ENCODE measurements at places on chromosomes 6 and 20.

DNA sequence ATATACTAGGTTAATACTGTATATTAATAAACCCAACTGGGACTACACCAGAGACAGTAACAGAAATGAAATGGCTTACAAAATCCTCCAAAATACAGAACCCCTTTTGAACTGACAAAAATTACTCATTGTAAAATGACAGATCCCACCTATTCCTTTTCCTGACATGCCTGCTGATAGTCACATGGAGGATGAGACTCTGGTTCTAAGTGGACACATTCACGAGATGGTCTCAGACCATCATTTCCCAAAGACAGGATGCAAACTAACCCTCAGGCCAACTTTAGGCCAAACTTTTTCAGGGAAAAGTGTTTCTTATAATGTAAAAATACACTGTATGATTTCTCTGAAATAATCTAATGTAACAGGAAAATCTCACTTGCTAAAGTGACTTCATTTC lies 22.5 kb downstream of the TBC1D7 start:
- DNase-seq = no peak

GRCh38 chr6:159163901-159164370 lies 5.3 kb upstream of the FNDC1 start:
- DNase-seq = no peak

DNA sequence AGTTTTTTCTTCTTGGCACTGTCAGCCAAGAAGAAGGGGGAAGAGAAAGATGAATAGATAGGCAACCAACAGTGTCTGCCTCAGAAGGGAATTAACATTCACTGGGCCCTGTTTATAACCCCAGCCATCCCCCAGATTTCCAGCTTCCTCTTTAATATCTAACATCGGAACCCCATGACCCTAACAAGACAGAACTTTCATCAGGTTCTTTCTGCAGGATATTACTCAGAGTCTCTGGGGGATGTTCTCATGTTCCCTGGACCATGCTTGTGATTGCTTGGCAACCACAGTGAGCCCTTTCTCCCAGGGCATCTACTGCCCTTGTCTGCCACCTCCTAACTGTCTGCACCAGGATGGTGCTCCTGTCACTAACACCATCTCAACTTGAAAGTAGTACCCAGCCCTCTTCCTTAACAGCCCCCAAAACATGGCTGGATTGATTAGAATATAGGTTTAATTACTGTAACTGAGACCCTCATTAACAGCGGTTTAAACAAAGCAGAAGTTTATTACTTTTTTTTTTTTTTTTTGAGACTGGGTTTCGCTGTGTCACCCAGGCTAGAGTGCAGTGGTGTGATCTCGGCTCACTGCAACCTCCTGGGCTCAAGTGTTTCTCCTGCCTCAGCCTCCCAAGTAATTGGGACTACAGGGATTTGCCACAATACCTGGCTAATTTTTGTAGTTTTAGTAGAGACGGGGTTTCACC lies 12.0 kb upstream of the PTPN1 start:
- no peak for DNase-seq

DNA sequence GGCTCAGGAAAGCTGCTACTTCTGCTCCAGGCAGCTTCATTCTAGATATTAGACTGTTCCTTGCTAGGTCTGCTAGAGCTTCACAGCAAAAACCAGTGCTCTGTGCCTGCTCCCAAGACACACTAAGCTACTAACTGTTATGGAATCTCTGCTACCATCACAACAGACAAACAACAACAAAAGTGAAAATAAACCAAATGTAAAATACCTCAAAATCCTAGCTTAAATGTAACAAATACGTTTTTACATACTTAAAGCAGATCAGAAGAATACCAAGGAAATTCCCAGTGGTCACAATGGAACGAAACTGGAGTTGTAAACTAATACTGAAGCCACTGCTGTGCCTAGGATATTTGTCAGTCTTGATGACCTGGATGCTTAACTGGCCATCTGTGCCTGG lies 84.6 kb upstream of the EZR start:
- DNase-seq = no peak

- no peak for DNase-seq
Observed at GRCh38 chr6:43465948-43466347, 10.6 kb upstream of the DLK2 start.

GRCh38 chr20:23257848-23258746 lies 92.5 kb upstream of the NXT1 start:
- DNase-seq = peak; percentile 22

- DNase-seq = no peak
Observed at GRCh38 chr6:165701564-165702354, 38.7 kb upstream of the PDE10A start.

- DNase-seq = peak; percentile 44
Observed at GRCh38 chr6:26022132-26022472, 59.5 kb downstream of the TRIM38 start.

- no peak for DNase-seq
Observed at GRCh38 chr6:170266061-170266825, 24.6 kb downstream of the DLL1 start.

DNA sequence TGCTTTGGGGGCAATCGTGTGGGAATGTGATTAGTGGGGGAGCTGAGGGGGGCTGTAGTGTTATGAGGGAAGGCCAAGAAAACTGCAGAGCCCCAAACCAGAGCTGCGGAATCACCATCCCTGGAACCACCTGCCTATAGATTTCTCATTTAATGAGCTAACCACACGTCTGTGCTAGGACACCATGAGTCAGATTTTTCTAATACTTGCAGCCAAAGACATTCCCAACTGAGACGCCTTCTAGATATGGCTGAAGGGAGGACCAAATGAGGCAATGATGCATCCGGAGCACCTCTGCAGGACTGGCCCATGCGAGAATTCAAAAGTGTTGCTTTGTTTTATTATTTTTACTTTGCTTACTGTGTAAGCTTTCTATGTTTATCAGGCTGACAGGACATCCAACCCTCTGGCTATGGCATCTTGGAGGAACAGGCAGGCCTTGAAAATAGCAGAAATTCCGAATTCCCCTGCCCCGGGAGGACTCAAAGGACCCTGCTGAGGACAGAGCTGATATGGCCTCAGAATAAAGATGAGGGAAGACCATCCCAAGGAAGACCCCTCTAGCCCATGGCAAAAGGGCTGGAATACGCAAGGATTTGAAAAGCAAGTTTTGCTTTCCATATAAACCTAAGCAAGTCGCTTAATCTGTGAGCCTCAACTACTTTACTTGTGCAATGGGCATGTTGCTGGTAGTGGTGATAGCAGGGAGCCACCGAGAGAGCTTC lies 3.1 kb upstream of the PTGIS start:
- no peak for DNase-seq

DNA sequence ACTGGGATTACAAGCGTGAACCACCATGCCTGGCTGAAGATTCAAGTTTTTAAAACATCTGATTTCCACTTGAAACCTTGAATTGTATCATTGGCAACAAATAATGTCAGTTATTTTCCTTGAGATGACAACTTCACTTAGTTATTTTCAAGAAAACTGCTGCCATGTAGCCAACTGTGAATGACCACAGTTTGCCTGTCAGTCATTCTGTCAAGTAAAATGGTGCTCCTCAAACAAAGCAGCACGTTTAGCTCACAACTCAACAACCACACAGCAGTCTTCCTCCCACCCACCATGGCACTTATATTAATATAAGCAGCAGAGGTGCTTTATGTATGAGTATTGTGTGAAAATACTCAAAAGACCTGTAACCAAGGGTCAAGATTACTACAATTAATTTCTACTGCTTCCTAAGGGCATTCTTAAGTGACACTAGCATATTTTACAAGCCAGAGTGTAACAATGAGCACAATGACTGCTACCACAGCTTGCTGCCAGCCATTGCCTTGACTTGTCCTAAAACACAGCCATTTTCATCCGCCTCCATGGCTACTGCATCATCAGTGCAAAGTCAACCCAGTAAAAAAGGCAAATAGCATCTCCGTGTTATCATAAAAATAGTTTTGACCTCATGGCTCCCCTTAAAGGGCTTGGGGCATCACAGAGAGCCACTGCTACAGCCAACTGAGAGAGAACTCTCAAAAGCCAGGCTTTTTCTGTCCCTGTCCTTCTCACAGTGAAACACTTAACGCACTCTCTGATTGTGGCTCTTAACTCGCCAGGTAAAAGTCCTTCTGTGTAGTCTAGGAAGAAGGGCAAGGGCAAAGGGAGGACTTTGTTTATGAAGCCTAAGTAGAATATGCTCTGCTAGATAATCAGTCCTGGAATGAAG lies 96.4 kb upstream of the TAB2 start:
- no peak for DNase-seq
